ENCODE measurements at places on chromosomes 4 and X. TPM values are rescaled to one million over a fixed set of nuclear protein-coding genes. Genes with fewer than 3 reads are reported as not detected.

Gene IRS4
- not detected for polyA plus RNA-seq

Gene HMGN5
- 2.9 TPM for polyA plus RNA-seq

Gene CCDC158
- 0.15 TPM for polyA plus RNA-seq

Gene ARHGAP4
- polyA plus RNA-seq = 0.12 TPM

Gene RTL9
- 0.18 TPM for polyA plus RNA-seq
